ENCODE measurements at places on chromosomes 12 and 14. TPM values are rescaled to one million over a fixed set of nuclear protein-coding genes. Genes with fewer than 3 reads are reported as not detected.

Gene PIWIL1
- not detected for total RNA-seq

Gene KRT2
- not detected for total RNA-seq

Gene SYNDIG1L
- not detected for total RNA-seq

Gene DHRS2
- 0.18 TPM for total RNA-seq

Gene RD3L
- not detected for total RNA-seq

Gene LIN7A
- not detected for total RNA-seq

Gene PLEKHG7
- not detected for total RNA-seq

Gene ANKRD33
- not detected for total RNA-seq

Gene GLT1D1
- total RNA-seq: not detected

Gene STON2
- 0.58 TPM for total RNA-seq

Gene FGF23
- not detected for total RNA-seq

Gene ASB2
- total RNA-seq: 24.2 TPM

Gene ARMH4
- 0.18 TPM for total RNA-seq

Gene FCF1
- total RNA-seq: 56.1 TPM

Gene STXBP6
- total RNA-seq: not detected
